ENCODE measurements at places on chromosomes 5 and 9.

DNA sequence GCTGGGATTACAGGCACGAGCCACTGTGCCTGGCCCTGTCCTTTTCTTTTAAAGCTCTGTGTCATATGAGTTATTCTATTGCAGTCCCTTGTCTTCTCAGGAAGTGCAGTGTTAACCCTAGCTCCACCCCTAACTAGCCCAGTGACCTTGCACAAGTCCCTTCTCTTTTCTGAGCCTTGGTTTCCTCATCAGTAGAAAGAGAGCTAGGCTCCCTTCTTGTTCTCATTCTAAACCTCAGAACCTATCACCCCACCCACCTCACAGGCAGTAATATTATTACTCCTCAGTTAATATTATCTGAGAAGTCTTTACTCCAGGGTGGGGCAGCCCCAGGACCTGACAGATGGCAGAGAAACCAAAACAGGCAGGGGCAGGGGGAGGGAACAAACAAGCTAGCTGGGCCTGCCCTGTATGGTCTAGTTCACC, 7.2 kb downstream of the CYFIP2 start:
- no peak for DNase-seq

- DNase-seq: no peak
These were observed 19.0 kb upstream of the SPINK4 start for GRCh38 chr9:33220681-33221567.

GRCh38 chr9:99190597-99191283, 31.0 kb downstream of the ALG2 start:
- DNase-seq: no peak

DNA sequence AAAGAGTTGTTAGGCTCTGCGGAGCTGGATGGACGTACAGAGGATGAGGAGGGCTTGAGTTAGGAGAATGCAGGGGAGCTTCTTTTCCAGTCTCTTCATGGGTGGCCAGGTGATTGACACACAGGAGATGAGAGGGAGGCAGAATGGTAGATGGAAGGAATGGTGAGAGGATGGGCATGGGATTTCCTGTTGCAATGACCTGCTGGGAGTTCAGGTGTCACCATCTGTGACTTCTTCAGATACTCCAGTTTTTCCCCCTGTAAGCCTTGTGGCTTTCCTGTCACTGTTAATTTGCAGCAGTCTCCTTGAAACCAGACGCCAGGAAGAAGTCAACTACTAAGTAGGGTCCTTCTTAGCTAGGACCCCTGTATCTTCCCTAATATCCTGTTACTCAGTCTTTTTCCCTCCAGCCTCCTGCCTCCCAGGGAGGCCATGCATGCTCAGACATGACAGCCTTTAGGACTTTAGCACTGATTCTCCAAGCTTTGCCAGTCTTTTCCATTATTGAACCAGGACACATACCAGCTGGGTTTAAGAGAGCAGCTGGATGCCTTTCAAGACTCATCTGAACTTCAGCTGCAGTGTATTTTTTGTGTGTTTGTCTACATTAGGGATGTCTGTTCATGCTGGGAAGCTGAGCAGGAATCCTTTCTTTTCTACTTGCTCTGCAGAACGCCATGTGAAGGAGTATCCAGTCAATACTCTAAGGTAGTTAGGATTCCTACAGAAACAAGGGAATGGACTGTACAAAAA, 67.2 kb upstream of the CD180 start:
- no peak for DNase-seq

- no peak for DNase-seq
These were observed 54.7 kb downstream of the BARX1 start for GRCh38 chr9:93900436-93900819.

- no peak for DNase-seq
These were observed 97.4 kb downstream of the TMC1 start for GRCh38 chr9:72618811-72619210.

DNA sequence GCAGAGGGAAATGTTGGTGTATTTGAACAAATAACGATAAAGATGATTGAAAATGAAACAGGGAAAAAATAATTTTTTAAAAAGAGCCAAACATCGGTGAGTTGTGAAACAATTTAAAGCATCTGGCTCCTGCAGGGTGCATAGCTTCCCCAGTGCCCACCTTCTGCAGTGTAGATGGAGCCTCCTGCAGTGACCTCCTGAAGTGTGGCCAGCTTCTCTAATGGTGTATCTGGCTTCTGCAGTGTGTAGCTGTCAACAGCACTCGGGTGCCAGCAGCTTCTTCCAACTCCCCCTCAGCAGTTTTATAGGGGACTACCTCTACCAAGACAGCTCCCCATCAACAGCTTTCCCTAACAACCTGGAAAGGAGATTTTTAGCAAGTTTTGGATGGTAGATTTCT, 279.4 kb upstream of the SEMA6A start:
- no peak for DNase-seq

Data from fibroblast of the conjunctiva (primary cell).